ENCODE measurements at places on chromosomes 4 and X. TPM values are rescaled to one million over a fixed set of nuclear protein-coding genes. Genes with fewer than 3 reads are reported as not detected.

GRCh38 chr4:134328741-134329140, 127.2 kb upstream of the PABPC4L start:
- DNase-seq = no peak

- no peak for DNase-seq
Observed at GRCh38 chr4:112287258-112287989, 1.7 kb upstream of the TIFA start.

GRCh38 chr4:20127626-20128025, 124.1 kb upstream of the SLIT2 start:
- no peak for DNase-seq

- no peak for DNase-seq
Observed at GRCh38 chrX:121260596-121261240, 213.3 kb downstream of the GLUD2 start.

- no peak for DNase-seq
Observed at GRCh38 chr4:78529569-78530209, 21.9 kb upstream of the ANXA3 start.

DNA sequence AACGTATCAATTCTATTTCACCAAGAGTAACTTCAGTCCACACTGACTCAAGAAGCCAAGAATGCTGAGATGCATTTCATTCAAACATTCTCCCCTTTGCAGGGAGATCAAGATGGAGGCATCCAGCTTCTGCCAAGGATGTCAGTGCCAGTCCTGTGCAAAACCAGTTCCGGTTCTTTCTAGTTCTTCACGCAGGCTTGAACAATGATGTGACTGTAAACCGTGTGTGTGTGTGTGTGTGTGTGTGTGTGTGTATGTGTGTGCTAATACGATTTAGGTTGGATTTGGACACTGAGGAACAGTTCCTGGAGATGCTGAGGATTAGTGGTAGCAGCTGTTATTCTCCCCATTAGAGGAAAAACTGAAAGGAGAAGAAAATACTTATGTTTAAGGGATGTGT, at the start of gene REELD1:
Gene REELD1, plus strand, starts transcription at position 301 of the 400 bp plus-strand sequence. CDS start 2,415 bp downstream, outside the sequence.
- no peak for DNase-seq

GRCh38 chr4:140952717-140953116, 180.6 kb downstream of the RNF150 start:
- no peak for DNase-seq

- DNase-seq = no peak
Observed at GRCh38 chr4:36337665-36338185, 56.3 kb downstream of the DTHD1 start.

- DNase-seq = no peak
Observed at GRCh38 chr4:6910340-6910959, 824 bp downstream of the TBC1D14 start.

- no peak for DNase-seq
Observed at GRCh38 chr4:123517176-123517575, 120.6 kb downstream of the SPRY1 start.

GRCh38 chr4:61445374-61446063, 245.4 kb downstream of the ADGRL3 start:
- no peak for DNase-seq

DNA sequence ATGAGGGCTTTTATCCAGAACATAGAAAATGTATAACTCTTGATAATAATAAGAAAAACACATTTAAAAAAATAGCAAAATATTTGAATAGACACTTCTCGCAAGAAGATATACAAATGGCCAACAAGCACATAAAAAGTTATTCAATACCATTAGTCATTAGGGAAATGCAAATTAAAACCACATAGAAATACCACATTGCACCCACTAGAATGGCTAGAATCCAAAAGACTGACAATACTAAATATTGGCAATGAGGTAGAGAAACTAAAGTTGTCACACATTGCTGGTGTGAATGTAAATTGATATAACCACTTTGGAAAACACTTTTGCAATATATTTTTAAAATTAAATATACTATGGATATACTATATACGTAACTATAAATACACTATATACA, 754.3 kb upstream of the MAGEB2 start:
- no peak for DNase-seq

GRCh38 chr4:68599150-68599549, 23.0 kb upstream of the UGT2B17 start:
- DNase-seq = no peak

DNA sequence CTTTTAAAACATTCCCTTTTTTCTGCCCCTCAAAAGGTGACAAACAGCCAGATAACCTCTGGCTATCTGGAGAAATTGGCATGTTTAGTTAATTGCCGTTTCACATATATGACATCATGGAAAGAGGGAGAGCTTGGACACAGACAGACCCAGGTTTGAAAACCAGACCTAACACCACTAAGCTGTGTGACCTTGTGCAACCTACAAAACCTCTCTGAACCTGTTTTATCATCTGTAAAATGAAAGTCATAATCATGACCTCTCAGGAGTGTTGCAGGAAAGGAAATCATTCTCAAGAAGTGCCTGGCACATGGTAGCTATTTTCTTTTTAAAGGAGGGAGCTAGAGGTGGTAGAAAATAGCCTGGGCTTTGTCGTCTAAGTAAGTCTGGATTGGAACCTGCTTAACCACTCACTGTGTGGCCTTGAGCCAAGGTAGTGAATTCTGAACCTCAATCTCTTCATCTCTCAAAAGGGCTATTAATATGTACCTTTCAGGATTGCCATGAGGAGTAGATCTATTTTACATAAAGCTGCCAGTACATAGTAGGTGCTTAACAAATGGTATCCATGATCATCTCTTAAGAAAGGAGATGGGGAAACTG, 363.5 kb downstream of the BCOR start:
- no peak for DNase-seq

DNA sequence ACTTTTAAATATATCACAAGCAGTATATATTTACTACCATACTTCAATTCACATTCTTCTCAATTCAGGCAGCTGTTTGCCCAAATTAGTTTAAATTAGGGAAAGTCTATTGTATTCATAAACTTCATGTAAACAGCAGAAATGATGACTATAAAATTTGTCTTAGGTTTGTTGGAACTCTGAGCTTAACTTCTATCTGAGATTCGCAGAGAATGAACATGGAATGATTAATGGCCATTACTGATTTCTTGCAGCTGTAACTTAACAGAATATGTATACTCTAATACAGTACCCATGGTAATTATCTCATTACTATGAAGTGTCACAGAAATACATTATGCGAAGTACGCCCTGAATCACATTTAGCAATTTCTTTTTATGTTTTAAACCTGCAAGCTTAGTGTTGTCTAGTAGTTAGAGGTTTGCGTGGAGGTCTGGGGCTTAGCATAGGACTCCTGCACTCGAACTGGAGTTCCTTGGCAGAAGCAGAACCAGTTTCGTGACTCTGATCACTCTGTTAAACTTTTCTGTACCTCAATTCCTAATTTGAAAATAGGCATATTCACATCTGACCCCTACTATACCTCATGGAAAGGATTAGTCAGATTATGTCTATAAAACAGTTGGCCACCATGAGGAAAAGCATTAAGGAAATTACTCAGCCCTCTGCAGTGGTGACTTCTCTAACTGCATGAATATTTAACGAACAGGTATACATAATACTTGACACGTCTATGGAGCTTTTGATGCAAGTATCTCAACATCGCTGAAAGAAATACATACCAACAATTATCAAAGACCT, 243.2 kb downstream of the MGST2 start:
- DNase-seq = peak; percentile 64

- DNase-seq = peak; percentile 0
Observed at GRCh38 chr4:91325495-91325894, 978.3 kb upstream of the GRID2 start.

- DNase-seq = no peak
Observed at GRCh38 chrX:37862851-37863250, 15.5 kb upstream of the DYNLT3 start.

DNA sequence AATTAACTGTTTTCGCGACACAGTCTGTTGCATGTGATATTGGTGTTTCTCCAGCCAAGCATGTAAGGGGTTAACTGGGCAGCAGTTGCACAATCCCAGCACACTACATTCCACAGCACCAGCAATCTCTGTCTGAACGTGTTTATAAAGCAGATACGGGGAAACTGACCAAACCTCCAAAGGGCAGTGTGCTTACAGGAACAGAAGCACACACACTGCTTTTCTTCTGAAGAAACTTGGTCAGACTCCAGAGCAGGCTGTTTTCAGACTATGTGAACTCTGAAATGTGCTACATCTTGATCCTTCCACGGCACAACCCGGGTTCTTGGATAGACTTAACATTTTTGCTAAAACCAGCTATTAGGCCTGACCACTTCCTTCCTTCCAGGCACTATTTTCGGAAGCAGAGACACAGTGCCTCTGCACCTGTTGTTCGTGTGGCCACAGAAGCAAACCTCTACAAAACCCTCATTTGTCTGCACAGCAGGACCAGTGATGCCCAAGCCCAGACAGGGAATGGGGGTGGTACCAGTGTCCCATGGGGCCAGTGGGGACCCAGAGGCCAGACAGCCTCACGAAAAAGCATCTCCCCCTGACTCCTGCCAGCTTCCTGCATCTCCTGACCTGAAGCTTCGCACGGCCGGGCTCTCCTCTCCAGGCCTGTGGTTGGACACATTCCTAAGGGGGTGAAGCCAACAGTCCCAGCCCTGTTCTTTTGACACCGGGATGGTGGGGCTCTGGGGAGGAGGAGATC, 90.1 kb downstream of the IRF2 start:
- DNase-seq = peak; percentile 70

The REPS2 gene
- total RNA-seq = 5.2 TPM

The TLR10 gene
- total RNA-seq = not detected

The SLIT2 gene
- total RNA-seq = 0.44 TPM

The EVC2 gene
- total RNA-seq = 6.3 TPM

The KIAA0232 gene
- total RNA-seq = 10.5 TPM

The APLN gene
- total RNA-seq = 9.3 TPM

The NCAPG gene
- total RNA-seq = 4.0 TPM
